ENCODE measurements at places on chromosomes 2 and 18.

DNA sequence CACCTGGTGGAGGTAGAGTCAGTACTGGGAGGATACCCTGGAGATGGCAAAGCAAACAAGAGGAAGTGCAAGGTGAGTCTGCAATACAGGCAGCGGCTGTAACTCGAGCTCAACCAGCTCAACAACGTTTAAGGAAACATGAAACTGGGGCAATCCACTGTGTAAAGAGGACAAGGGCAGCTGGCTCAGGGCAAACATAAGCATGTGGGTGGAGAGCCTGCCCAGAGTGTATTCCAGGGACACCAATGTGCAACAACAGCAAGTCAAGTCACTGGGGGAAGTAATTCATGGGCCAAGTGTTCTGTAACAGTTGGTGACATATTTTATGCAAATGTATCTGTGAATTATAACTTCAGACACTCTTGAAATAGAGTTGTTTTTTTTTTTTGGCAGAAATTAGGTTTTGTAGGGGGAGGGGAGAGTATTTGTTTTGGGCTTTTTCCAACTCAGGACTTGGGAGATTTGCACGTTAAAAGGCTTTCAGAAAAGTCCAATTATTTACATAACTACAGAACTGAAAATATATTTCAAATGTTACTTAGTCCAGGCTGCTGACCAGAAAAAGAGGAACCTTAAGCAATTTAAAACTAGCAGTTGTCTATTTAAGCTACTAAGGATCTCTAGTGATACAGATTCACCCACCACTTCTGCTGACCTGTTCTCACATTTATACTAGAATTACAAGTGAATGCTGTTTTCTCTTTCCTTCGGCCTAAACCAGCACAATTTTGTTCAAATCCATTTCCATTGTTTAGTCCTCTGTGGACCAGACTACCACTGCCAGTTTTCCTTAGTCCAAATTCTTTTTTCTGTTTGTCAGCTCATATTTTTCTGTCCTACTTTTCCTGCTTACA, 18.6 kb downstream of the NRXN1 start:
- H3K36me3 ChIP-seq, result no peaks in the 10 kb centered on the region
- no peaks in the 10 kb centered on the region for H3K27me3 ChIP-seq
- peak overlapping the region; percentile 26 for H3K27ac ChIP-seq

- DNase-seq, result no peak
- H3K4me3 ChIP-seq, result no peak overlapping the region
- no peaks in the 10 kb centered on the region for H3K36me3 ChIP-seq
- no peaks in the 10 kb centered on the region for H3K27me3 ChIP-seq
- no peak overlapping the region for H3K27ac ChIP-seq
- H3K4me1 ChIP-seq, result no peaks in the 10 kb centered on the region
These were observed 170.5 kb upstream of the DOK6 start for GRCh38 chr18:69230204-69230603.

DNA sequence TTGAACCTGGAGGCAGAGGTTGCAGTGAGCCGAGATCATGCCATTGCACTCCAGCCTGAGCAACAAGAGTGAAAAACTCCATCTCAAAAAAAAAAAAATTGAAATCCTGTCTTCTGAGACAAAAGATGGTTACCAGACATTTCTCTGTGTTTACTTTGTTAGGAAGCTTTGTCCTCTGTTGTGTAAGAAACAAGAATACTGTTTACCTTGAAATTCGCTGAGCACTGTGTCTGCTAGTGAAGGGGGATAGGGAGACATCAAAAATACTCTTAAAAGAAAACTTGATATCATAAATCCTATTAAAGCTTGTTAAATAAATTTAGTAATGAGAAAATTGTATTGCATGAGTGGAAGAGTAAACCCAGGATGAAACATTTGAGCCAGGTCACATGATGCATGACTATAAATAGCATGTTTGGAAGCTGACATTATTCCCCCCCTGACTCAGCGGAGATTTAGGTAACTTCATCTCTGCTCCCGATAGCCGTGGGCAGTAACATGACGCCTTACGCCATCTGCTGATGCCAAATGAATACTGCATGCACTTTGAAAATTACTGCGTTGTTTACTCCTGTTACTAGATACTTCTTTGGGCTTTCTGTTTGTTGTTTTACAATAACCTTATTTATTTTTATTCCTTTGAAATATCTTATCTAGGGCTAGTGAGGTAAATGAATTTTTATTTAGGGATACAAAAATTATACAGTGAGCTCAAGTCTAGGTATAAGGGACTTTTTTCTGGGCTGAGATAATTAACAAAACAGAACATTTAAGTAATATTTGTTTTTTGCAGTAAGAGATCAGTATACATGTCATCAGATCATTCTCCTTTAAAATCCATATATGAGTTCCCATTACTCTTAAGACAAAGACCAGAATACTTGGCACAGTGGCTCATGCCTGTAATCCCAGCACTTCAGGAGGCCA, 134.9 kb downstream of the MAP3K20 start:
- no peak overlapping the region for H3K4me3 ChIP-seq
- H3K27ac ChIP-seq, result no peak overlapping the region
- H3K36me3 ChIP-seq, result peaks cover 2% of the 10 kb centered on the region
- no peaks in the 10 kb centered on the region for H3K4me1 ChIP-seq
- no peaks in the 10 kb centered on the region for H3K27me3 ChIP-seq
- DNase-seq, result peak; percentile 44

DNA sequence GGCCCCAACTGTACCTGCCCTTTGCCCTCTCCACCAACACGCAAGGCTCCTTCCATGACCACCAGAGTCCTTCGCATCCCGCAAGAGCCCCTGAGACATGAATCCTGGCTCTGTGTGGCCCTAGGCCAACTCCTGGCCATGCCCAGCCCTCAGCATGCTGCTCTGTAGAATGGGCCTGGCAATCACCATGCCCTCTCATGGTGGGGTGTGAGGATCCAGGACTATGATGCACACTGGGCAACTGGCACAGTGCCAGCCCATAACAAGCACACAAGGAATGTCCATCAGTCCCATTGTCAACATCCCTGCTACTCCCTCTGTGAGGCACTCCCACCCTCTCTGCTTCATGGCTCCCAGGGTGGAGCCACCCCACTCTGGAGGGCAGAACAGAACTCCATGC, 44.7 kb downstream of the FER1L5 start:
- no peaks in the 10 kb centered on the region for H3K27me3 ChIP-seq
- no peak overlapping the region for H3K4me3 ChIP-seq
- no peak overlapping the region for H3K27ac ChIP-seq
- DNase-seq, result no peak
- peaks cover 12% of the 10 kb centered on the region for H3K4me1 ChIP-seq
- H3K36me3 ChIP-seq, result no peaks in the 10 kb centered on the region

DNA sequence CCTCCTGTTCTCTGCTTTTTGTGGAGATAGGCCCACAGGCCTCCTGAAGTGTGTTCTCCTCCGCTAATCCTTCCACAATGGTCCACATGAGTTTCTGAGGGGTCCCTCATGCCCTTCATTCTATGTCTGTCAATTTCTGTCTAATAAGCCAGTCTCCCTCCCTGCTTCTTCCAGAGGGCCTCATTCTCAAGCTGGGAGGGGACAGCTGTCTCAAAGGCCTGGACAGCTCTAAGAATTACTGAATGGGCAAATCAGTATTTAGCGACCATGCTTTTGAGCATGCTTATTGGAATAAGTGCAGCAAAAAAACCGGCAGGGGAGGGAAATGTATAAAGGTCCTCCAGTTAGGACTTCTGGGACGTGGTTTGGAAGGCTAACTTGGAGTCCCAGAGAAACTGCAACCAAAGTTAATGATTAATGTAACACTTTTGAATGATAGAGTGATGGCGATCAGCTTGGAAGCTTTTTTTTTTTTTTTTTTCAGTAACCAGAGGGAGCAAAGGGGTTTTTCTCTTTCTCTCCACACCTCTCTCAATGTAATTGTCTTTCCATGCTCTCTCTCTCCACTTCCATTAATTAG, 890.7 kb upstream of the POU3F3 start:
- H3K27me3 ChIP-seq, result no peaks in the 10 kb centered on the region
- H3K27ac ChIP-seq, result peak overlapping the region; percentile 45
- H3K4me3 ChIP-seq, result no peak overlapping the region
- peaks cover 4% of the 10 kb centered on the region for H3K4me1 ChIP-seq

DNA sequence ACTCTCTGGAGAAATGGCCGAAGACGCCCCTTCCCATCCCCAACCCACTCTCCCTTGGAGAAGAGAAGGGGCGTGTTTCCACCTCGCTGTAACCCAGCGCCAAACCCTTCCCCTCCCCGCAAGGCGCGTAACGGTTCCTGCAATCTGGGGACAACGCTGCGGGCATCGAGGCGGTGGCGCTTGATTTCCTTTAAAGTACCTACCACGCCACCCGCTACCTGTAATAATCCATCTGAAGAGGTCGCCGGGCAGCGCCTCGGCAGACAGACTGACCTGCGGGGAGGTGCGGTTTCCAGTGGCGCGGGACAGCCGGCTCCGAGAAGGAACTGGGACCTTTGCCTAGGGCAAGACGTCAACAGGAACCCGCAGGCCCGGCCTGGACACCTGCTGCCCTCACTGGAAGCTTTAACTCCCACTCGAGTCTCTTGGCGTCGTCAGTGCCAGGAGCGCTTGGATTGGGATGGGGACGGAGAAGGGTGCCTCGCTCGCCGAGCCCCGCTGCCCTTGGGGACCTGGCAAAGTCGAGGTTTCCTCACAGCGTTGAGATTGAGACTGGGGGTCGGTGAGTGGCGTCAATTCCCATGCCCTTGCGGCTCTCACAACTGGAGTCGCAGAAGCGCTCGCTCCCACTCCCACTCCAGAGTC, at the start of gene CYP1B1:
CYP1B1 (minus strand) TSS at position 645 of the 645 bp plus-strand sequence. CDS start 763 bp downstream, outside the sequence.
- no peak within 1 kb of the TSS for H3K27ac ChIP-seq
- H3K4me3 ChIP-seq, result peak within 1 kb of the TSS; percentile 55
- DNase-seq, result no peak
- H3K4me1 ChIP-seq, result peaks cover 2% of the 10 kb centered on the region

GRCh38 chr2:160493227-160494028, at the start of gene RBMS1:
Gene RBMS1, minus strand, starts transcription at chr2:160493807. Its CDS starts 444 bp downstream, at chr2:160493363.
- peak within 1 kb of the TSS; percentile 96 for H3K4me3 ChIP-seq
- H3K4me1 ChIP-seq, result peaks cover 8% of the 10 kb centered on the region
- no peaks in the 10 kb centered on the region for H3K27me3 ChIP-seq
- peak within 1 kb of the TSS; percentile 88 for H3K27ac ChIP-seq

DNA sequence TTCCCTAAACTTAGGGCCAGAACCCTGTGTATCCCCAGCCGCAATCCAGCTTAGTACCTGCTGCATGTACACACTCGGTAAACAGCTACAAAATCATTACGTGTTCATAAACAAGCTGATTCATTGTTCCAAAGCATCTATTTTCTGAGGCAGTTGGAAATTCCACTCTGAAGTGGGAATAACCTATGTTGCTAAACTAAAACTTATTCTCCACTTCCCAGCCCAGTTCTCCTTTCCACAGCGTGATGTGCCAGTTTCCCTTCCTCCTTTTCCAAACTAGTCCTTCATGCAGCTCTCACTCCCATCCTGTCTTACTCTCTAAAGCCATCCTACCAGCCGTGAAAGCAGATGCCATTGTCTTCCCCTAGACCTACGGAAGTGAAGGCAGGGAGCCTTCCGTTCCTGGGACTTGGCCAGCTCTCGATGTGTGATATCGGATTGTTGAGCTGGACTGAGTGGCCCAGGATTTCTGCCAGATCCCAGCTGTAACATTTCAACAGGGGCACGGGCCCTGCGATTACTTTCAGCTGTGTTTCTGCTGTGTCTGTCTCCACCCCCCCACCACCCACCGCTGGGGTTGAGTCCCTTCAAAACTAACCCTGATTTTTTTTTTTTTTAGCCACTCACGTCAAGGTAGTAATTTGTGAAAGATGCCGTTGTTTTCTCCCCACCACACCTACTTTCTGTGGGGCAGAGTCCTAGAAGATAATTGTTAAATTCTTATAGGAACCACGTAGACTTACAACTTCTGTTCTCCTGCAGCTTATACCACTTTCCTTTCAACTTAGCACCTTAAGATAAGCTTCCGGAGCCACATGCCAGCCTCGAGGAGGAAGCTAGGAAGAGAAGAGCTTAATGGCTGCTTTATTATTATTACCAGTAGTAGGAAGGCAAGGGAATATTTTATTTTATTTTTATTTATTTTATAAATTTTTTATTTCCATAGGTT, 100.9 kb downstream of the CRIM1 start:
- peaks cover 7% of the 10 kb centered on the region for H3K4me1 ChIP-seq
- no peak overlapping the region for H3K4me3 ChIP-seq
- DNase-seq, result no peak
- no peaks in the 10 kb centered on the region for H3K36me3 ChIP-seq
- H3K27ac ChIP-seq, result no peak overlapping the region
- H3K27me3 ChIP-seq, result no peaks in the 10 kb centered on the region

DNA sequence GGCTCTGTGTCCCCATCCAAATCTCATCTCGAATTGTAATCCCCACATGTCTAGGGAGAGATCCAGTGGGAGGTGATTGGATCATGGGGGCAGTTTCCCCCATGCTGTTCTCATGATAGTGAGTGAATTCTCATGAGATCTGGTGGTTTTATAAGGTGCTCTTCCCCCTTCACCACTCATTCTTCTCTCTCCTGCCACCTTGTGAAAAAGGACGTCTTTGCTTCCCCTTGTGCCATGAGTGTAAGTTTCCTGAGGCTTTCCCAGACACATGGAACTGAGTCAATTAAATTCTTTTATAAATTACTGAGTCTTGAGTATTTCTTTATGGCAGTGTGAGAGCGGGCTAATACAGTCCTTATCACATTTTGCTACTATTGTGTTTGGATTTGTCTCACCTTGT, 177.6 kb upstream of the SLC39A10 start:
- H3K36me3 ChIP-seq, result no peaks in the 10 kb centered on the region
- H3K27ac ChIP-seq, result no peak overlapping the region
- no peaks in the 10 kb centered on the region for H3K27me3 ChIP-seq
- H3K4me3 ChIP-seq, result no peak overlapping the region
- no peak for DNase-seq

DNA sequence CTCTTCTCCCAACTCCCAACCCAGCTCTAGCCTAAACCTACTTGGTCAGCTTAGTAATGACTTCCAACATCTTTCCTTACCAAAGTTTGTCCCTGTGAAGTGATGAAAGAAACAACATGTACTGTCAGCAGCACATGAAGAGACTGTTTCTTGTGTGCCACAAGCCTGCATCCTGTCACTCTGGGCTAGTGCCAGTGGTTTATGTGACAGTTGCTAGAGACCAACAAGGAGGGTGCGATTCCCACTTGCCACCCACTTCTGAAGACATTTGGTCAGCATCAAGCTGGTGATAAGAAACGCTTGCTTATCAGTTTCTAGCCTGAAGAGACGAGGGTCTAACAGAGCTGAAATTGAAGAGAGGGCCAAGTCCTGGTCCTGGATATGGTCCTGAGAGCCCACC, 132.6 kb downstream of the COL4A4 start:
- no peak overlapping the region for H3K4me3 ChIP-seq
- no peak for DNase-seq
- no peak overlapping the region for H3K27ac ChIP-seq
- H3K4me1 ChIP-seq, result peaks cover 2% of the 10 kb centered on the region

GRCh38 chr2:239601880-239602279, 201.1 kb upstream of the HDAC4 start:
- no peak overlapping the region for H3K4me3 ChIP-seq
- H3K4me1 ChIP-seq, result no peaks in the 10 kb centered on the region
- peaks cover 6% of the 10 kb centered on the region for H3K27me3 ChIP-seq
- no peaks in the 10 kb centered on the region for H3K36me3 ChIP-seq
- no peak overlapping the region for H3K27ac ChIP-seq
- DNase-seq, result no peak

GRCh38 chr2:22481486-22482259, 903.3 kb upstream of the KLHL29 start:
- H3K4me3 ChIP-seq, result no peak overlapping the region
- H3K27ac ChIP-seq, result no peak overlapping the region
- no peaks in the 10 kb centered on the region for H3K27me3 ChIP-seq
- H3K4me1 ChIP-seq, result peaks cover 3% of the 10 kb centered on the region
